Daoy (cell line): ENCODE measurements at places on chromosomes 13 and 19. TPM values are rescaled to one million over a fixed set of nuclear protein-coding genes. Genes with fewer than 3 reads are reported as not detected.

GRCh38 chr13:114199954-114200353, 20.9 kb downstream of the CFAP97D2 start:
- DNase-seq: no peak

- no peak for DNase-seq
Measured at GRCh38 chr13:37273836-37274235, 168.4 kb upstream of the CSNK1A1L start.

The PRX gene
- 0.71 and 1.6 TPM in 2 replicates for total RNA-seq

DNA sequence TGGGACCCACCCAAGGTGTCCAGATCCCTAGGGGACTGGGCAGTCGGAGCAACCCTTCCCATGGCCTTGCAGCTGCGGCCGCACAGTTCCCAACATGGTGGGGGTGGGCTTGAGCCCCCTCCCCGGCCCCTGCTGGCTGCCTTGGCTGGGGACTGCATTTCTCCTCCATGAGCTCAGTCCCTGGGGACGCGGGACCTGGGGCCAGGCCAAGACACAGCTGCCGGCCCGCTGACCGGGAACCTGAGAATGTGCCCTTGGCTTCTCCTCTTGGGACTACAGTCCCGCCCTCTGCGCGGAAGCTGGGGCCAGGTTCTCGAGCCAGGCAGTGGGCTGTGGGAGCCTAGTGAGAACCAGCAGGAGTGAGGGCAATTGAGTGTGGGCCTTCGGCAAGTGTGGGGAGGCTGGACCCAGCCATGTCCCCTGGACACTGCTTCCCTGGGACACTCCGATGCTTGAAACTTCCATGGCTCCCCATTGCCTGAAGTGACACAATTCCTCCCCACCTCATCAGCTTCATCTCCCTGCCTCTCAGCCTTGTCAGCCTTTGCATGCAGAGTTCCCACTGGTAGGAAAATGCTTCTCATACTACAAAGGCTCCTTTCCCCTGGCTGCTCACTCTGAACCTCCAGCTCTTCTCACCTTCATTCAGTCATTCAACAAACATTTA, 13.1 kb upstream of the NOTCH3 start:
- no peak for DNase-seq

GRCh38 chr13:73092829-73093228, 34.0 kb downstream of the KLF5 start:
- DNase-seq: no peak

GRCh38 chr13:78024996-78025395, 106.4 kb upstream of the EDNRB start:
- DNase-seq: no peak

The LIM2 gene
- total RNA-seq: not detected in 2 replicates
